Daoy (cell line): ENCODE measurements at places on chromosomes 12 and 14. TPM values are rescaled to one million over a fixed set of nuclear protein-coding genes. Genes with fewer than 3 reads are reported as not detected.
A peak's percentile ranks its signal among the peaks of the same experiment; 100 is the strongest.

Gene NEUROD4
- not detected in 2 replicates for total RNA-seq

DNA sequence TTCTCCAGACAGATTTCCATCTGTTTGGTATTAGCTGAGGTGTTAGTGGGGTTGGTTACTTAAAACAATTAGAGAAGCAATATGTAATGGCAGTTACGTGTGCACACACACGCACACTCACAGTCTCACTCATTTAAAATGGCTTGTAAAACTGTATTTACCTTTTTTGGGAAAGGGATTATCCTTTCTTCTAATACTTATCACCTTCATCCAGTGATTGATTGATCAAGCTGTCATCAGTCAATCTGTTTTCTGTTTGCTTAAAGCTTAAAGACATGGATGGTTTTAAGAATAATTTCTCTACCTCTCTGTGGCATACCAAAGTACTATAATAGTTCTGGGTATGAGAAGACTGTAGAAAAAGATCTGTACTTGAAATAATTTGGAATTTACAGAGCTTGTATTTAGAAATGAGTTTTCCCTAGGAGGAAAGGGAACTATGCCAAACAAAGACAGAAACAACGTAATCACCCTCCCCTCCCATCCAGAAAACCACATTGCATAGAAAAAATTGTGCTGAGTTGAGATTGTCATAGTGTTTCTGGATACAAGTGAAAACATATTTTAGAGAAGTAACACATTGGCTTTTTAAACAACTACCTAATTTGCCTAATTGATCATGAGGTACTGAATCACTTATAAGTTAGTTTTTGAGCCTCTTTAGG lies 455.8 kb downstream of the PCNX1 start:
- DNase-seq: no peak

Gene KLRK1
- not detected in 2 replicates for total RNA-seq

DNA sequence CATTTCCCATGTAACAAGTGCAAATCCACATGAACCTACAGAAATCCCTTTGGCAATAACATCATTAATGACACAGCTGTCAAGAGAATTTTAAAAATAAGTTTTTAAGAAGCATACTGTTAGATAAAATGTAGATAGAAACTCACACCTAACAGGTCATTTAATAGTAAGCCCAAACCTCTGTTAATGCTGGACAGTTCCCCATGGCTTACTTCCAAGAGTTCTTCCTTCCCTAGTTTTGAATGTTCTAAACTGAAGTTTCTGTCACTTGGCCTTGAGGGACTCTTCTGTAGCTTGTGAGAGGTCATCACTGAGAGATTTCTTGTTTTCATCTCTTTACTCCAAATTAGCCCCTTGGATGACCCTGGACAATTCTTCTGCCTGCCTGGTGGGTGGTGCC lies 22.7 kb downstream of the OTX2 start:
- DNase-seq: no peak

Gene KRT77
- total RNA-seq: not detected in 2 replicates

Gene CNTN1
- total RNA-seq: 0.06 TPM in 2 replicates

Gene CNIH1
- 171 and 179 TPM in 2 replicates for total RNA-seq

Gene OR6C4
- total RNA-seq: not detected in 2 replicates

- DNase-seq: no peak
These were observed 561.3 kb downstream of the CCER1 start for GRCh38 chr12:90393652-90394051.

- DNase-seq: no peak
These were observed 438.9 kb downstream of the NAV3 start for GRCh38 chr12:78269620-78270019.

DNA sequence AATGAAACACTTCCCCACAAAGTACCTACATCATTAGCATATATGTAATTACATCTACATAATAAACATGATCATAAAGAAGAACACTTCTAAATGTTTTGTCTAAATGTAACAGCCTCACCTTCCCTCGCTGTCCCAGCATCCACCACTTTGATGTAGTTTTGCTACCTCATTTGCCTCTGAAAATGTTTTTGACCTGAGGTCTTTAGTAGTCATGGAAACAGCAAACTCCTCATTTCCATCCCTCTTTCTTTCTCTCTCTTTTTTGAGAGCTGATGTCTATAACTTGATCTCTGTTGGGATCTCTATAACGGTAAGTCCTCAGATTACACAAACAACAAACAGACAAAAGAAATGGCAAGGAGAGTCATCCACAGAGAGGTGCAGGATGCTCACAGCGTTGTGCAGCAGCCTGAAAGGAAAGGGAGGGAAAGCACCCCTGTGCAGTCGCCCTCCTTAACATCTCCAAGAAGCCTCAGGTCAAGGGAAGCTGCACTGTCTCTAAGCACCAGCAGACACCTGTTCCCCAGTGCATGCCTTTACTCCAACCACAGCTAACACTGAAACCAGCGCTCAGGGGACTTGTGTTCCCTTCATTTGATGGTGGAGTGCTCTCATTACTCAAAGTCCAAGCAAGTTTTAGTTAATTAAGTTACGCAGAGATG lies 268.7 kb downstream of the TMEM132D start:
- DNase-seq: no peak

Gene CCDC177
- not detected in 2 replicates for total RNA-seq

GRCh38 chr12:13121568-13121967 lies 18.1 kb upstream of the GSG1 start:
- no peak for DNase-seq

DNA sequence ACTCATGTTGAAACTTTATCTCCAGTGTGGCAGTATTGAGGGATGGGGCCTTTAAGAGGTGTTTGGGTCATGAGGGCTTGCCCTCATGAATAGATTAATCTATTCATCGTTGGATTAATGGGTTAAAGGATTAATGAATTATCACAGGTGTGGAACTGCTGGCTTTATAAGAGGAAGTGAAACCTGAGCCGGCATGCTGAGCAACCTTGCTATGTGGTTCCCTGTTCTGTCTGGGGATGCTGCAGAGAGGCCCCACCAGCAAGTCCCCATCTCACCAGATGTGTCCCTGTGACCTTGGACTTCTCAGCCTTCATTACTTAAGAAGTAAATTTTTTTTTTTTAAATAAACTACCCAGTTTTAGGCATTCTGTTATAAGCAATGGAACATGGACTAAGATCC lies 109.6 kb downstream of the DYRK2 start:
- no peak for DNase-seq

DNA sequence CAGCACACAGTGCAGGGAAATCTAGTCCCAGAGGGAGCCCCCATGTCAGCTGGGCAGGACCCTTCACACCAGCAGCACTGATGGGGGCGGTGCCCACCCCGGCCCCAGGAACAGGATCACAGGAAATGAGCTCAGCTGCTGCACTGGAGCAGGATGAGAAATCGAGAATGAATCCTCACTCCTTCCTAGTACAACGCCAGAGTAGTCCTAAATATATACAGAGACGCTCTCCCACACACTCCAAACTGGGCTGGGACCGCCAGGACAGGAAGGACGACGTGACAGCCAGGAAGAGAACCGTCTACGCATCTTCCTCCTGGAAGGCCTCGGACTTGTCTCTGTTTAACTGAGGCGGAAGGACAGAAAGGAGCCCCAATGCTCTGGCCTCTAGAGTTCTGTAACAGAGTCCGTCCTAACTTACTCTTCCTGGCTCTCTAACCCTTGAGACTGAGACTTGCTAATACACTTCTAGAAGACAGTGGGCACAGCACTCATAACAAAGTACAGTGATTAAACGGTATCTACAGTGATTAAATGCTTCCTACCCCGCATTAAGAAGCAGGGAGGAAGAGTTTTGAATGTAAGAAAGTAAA lies 33.4 kb downstream of the CDC42BPB start:
- DNase-seq: peak; percentile 82

DNA sequence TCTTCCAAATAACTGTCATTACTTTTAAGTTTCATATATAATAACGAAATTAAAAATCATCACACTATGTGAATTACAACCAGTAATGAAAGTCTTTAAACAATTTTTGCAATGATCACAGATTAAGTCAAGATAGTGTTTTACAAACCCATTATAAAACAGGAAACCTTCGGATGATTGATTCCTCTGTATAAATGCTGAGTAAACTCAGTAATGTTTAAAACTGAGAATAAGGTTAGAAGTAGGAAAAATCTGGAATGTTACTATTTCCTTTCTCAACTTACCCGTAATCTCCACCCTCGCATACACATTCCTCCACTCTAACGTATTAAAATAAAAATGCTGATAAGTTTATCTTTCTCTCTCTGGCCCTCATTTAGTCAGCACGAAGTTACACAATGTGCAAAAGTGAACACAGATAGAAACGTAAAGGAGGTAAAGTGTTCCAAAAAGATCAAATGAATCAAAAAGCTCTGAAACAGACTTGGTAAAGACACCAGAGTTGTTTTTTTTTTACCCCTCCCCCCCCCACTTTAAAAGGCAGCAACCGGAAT lies 1.6 kb downstream of the ZFC3H1 start:
- no peak for DNase-seq

DNA sequence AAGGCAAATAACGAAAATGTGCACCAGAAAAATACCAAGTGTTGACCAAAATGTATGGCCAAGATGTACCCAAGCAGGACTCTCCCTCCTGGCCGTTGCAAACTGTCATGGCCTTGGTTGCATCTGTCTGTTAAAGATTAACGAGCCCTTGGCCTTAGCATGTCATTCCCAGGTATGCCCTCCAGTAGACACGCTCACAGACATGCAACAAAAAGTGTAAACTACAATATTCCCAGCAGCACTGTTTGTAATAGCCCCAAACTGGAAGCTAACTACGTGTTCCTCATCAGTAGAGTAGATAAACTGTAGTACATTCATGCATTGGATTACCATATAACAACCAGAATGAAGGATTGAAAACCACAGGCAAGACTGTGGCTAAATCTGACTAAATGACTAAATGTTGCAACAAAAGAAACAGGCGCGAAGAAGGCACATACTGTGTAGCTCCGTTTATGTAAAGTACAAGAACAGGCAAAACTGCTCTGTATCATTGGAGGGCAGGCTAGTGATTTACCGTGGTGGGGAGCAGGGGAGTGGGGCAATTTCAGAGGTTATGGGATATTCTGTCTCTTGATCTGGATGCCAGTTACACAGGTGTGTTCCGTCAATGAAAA lies 232.8 kb upstream of the DIO3 start:
- no peak for DNase-seq

GRCh38 chr14:89445273-89445973 lies 28.4 kb upstream of the FOXN3 start:
- no peak for DNase-seq

Gene FAM186B
- total RNA-seq: 0.17 and 0.30 TPM in 2 replicates

DNA sequence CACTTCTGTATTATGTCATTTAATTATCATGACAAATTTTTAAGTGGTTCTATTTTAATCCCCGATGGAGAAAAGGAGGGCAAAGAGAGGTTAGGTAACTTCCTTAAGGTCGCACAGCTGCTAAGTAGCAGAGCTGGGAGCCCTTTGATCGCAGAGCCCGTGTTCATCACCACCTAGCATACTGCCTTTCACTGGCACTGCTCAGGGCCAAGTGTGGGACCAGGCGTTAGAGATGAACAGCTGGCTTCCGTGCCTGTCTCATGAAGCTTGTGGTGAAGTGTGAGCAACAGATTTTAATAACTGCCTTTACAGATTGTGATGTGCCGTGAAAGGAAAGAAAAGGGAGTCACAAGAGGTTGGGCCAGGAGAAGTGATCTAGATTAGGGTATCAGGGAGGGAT lies 273.6 kb downstream of the AKAP6 start:
- no peak for DNase-seq

DNA sequence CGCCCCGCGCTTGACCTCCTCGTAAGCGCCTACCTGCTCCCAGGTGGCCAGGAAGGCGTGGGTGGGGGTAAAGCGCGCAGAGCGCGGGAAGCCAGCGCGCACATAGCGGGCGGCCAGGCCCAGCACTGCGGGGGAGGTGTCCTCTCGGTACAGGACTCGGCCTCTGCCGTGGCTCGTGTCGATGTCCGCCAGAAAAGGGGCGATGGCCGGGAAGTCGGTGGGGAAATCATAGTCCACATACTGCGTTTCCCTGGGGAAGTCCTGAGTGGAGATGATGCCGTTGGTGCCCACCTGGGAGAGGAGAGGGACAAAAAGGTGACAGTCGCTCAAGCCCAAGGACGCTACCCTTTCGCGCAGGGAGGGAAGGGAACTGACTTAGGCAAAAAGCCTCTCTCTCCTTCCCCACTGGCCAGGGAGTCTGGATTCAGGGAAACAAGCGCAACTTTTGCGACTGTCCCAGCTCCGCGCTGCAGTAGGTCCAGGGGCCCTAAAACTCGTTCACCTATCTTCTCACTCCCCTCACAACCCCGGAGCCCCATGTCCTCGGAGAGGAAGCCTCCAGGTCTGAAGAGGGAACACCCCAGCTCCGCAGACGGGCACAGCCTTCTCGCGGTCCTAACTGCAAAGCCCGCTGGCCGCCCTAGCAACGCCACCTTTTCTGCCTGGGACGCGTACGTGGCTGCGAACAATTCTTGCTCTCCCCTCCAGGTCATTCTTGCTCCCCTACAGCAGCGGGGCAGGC lies 815 bp downstream of the NID2 start:
- peak; percentile 61 for DNase-seq

Gene CLEC4C
- not detected in 2 replicates for total RNA-seq

- DNase-seq: no peak
These were observed 6.1 kb upstream of the PSMA6 start for GRCh38 chr14:35286003-35286600.
